ENCODE measurements at places on chromosomes 11 and 22.

- DNase-seq: no peak
Observed at GRCh38 chr11:5815534-5815933, 6.8 kb downstream of the OR52N2 start.

DNA sequence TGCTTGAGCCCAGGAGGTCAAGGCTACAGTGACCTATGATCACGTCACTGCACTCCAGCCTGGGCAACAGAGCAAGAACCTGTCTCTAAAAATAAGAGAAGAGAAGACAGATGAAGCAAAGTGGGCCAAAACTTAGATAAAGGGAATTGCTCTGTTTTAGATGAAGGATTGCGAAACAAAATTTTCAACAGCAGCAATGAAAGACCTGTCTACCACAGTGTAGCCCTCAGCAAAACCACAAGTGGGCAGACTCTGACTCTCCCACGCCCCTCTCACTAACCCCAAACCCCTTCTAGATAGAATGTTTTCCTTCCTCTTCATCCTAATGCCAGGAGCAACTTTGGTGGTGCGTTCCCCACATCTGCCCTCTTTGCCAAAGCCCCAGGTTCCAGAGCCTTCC, 105.6 kb upstream of the ALDH3B2 start:
- DNase-seq: no peak

DNA sequence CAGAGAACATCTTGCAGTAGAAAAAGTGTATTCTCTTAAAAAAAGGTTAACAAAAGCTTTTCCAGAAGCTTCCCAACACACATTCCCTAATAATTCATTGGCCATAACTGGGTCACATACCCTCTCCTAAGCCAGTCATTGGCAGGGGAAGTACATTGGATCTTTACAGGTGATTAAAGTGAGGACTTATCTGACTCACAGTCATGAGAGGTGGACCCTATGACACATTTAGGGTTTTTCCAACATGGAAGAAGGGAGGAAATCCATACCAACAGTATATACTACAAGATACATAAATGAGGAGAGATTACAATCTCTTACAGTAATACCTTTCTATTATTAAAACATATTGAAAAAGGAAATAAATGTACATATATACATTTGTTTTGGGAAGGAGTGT, 72.2 kb downstream of the CCDC73 start:
- no peak for DNase-seq

DNA sequence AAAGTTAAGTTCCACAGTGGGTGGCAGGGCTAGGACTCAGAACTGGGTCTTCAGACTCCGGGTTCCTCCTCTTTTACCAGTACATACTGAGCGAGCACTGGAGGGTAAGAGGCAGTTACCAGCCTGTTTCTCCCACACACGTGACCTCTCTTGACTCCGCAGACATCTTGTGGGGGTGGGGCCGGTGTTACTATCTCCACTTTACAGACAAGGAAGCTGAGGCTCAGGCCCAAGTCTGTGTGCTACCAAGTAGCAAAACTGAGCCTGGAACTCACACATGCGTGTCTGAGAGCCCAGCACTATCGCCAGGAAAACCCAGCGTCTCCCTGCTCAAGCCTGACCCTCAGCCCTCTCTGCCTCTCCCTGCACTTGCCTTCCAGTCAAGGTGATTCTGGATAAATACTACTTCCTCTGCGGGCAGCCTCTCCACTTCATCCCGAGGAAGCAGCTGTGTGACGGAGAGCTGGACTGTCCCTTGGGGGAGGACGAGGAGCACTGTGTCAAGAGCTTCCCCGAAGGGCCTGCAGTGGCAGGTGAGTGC, 16.0 kb upstream of the SMIM35 start:
- DNase-seq: no peak

GRCh38 chr11:124987096-124987495, 33.1 kb downstream of the CCDC15 start:
- no peak for DNase-seq

GRCh38 chr11:126345759-126346585, 9.5 kb upstream of the ST3GAL4 start:
- no peak for DNase-seq

GRCh38 chr22:37623075-37624016, 14.7 kb downstream of the GGA1 start:
- DNase-seq: peak; percentile 58

DNA sequence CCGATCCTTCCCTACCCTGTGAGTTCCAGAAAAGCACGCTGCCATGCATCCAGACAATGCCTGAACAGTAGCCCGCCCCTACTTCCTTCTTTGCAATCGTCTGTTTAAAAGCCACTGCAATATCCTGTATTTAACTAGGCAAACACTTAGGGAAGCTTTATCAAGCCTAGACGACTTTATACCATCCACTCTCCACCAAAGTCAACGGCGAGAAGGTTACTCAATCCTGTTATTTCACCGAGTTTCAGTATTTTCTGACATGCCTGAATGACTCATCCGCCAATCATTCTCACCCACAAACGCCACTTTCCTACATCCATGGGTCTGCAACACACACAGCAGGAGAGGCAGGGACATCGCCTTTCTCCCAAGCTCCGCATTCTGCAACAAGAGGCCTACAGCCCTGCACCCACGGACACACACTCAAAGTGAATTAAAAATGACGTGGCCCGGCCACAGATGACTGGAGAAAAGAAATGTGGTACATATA, 9.3 kb downstream of the CELSR1 start:
- DNase-seq: no peak

DNA sequence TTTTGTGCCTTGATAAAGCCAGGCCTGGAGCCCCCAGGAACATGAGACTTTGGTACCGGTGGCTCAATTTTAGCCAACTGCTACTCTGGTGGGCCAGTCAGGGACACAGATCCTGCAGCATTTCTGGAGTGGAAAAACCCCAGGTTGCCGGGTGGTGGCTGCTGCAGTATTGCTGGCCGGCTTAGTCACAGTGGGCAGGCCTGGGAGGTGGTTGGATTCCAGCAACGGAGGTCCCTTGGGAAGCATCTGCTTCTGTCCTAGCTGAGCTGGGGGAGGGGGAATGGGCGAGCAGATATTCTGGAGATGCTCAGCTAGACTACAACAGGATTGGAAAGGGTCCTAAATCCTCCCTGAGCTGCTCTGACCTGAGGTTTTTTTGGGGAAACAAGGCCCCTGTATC, 31.6 kb upstream of the ACCSL start:
- DNase-seq: no peak

- DNase-seq: no peak
Observed at GRCh38 chr11:132123854-132124835, 753.7 kb downstream of the NTM start.

All from stimulated activated CD8-positive, alpha-beta memory T cell treated with anti-CD3 and anti-CD28 coated beads, Interleukin-4, amount 100 ng/mL, for 1 hour (primary cell).